GM23338 (cell line): ENCODE measurements at places on chromosomes 1 and 21. TPM values are rescaled to one million over a fixed set of nuclear protein-coding genes. Genes with fewer than 3 reads are reported as not detected.

GRCh38 chr1:45334308-45335245 is 5.4 kb upstream of the TOE1 start:
- H3K36me3 ChIP-seq = peaks cover 3% of the 10 kb centered on the region
- DNase-seq = peak; percentile 59
- 0 out of 2 replicates have a peak overlapping the region, but pooled peaks have one; percentile 66 for H3K27ac ChIP-seq
- no peaks in the 10 kb centered on the region for H3K27me3 ChIP-seq
- H3K4me1 ChIP-seq = peaks cover 12% of the 10 kb centered on the region; the same call in 1 of the 2 replicates

DNA sequence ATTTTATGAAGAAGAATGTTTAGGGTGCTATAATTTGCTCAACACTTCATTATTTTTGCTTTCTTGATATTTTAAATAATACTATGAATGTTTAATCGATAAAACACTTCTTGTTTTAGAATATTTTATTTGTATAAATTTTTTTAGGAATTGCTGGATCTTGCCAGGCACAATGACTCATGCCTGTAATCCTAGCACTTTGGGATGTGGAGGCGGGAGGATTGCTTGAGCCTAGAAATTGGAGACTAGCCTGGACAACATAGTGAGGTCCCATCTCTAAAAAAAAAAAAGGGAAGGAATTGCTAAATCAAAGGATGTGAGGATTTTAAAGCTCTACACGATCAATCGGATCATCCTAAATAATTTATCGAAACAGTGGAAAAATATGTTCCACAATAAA is 17.6 kb downstream of the RNF11 start:
- no peaks in the 10 kb centered on the region for H3K36me3 ChIP-seq
- H3K27me3 ChIP-seq = no peaks in the 10 kb centered on the region
- no peak overlapping the region for H3K27ac ChIP-seq
- H3K4me3 ChIP-seq = no peak overlapping the region
- no peak for DNase-seq

Gene ADAMTS1
- 14.1 and 15.4 TPM in 2 replicates for total RNA-seq

DNA sequence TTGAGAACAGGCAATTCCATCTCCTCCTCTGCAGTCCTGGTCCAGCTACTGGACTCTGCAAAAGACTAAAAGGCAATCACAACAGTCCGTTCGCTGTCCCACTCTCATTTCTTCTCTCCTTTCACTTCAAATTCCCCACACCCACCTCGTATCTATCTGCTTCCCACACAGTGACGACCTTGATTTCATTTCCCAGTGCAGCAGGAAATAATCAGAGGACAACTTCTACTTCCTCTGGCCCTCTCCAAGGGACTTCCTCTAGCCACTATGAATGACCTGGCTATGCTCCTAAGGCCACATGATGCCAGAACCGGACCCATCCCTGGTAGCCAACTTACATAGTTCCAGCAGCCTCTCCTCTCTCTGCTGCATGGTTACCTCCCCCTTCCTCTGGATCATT is 8.0 kb downstream of the NOL9 start:
- H3K4me3 ChIP-seq = no peak overlapping the region
- no peak for DNase-seq
- no peaks in the 10 kb centered on the region for H3K4me1 ChIP-seq
- no peaks in the 10 kb centered on the region for H3K27me3 ChIP-seq
- peaks cover 60% of the 10 kb centered on the region for H3K36me3 ChIP-seq

DNA sequence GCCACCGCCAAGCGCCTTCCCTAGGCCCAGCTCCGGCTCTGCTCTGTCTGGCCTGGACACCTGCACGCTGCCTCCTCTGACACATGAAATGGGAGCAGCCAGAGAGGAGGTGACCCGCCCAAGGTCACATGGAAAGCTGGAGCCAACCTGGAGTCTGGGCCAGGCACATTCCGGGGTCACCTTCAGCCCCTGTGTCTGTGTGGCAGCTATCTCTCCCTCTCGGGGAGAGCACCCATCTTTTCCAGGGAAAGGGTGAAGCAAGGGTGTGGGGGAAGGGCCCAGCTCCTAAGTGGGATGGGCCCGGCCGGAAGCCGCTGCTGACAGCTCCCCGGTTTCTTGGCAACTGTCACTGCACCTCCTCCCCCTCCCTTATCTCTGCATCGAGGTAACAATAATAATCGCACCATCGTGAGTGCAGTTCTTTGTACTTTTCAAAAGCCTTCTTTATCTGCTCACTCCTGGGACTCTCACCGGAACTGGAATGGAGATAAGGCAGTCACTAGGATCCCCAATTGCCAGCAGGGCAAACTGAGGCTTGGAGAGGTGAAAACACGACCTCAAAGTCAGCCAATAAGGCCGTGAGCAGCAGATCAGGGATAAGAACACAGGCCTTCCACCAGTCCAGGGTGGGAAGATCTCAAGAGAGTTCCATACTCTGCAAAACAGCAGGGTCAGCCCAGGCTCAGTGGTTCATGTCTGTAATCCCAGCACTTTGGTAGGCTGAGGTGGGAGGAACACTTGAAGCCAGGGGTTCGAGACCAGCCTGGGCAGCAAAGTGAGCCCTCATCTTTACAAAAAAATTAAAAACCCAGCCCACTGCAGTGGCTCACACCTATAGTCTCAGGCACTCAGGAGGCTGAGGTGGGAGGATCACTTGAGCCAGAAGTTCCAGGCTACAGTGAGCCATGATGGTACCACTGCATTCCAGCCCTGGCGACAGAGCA is 36.9 kb downstream of the RAP1GAP start:
- no peaks in the 10 kb centered on the region for H3K27me3 ChIP-seq
- no peak overlapping the region for H3K4me3 ChIP-seq
- no peak for DNase-seq
- H3K36me3 ChIP-seq = no peaks in the 10 kb centered on the region

Gene DNAJC28
- total RNA-seq = 2.5 and 5.0 TPM in 2 replicates

DNA sequence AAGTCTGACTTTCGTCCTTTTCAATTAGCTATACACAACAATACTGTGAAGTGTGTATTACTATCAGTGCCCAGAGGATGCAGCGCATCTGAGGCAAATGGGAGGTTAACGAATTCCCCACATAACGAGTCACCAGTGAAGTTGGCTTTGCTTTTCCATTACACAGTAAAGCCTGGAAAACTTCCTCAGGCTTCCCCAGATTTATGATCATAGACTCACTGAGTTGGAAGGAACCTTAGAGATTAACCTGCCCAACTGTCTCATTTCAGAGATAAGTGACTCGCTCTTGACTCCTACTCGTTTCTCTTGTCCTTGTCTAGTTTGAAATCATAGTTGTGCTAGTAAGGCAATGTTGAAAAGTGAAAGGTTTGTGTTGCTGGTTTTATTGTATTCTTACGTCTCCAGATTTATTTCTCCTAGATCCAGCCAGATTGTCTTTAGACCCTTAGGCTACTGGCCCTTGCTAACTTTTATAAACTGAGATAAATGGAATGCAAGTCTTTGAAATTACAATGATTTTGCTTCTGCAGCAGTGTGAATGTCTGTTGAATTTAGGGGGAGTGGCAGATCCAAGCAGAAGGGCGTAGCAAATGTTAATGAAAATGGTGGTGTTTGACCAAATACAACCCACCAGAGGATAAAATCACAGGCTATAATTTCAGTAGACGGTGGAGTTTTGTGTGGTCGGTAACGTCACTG is 17.3 kb downstream of the S1PR1 start:
- DNase-seq = no peak
- H3K4me3 ChIP-seq = no peak overlapping the region
- peak overlapping the region; percentile 18; the same call in 1 of the 2 replicates for H3K27ac ChIP-seq
- no peaks in the 10 kb centered on the region for H3K27me3 ChIP-seq
- H3K4me1 ChIP-seq = no peaks in the 10 kb centered on the region

GRCh38 chr1:61412601-61413000 is 312.3 kb downstream of the TM2D1 start:
- no peaks in the 10 kb centered on the region for H3K27me3 ChIP-seq
- H3K4me1 ChIP-seq = no peaks in the 10 kb centered on the region
- no peak for DNase-seq
- H3K36me3 ChIP-seq = no peaks in the 10 kb centered on the region

Gene FCGR2B
- not detected in 2 replicates for total RNA-seq

GRCh38 chr1:160996178-160996577 is 24.8 kb downstream of the F11R start:
- no peak for DNase-seq
- peaks cover 7% of the 10 kb centered on the region; the same call in 1 of the 2 replicates for H3K4me1 ChIP-seq
- peaks cover 29% of the 10 kb centered on the region for H3K36me3 ChIP-seq
- 0 out of 2 replicates have a peak overlapping the region, but pooled peaks have one; percentile 36 for H3K27ac ChIP-seq

Gene WASF2
- total RNA-seq = 37.2 and 40.9 TPM in 2 replicates

GRCh38 chr1:240847325-240847724 is 235.4 kb upstream of the GREM2 start:
- no peak overlapping the region for H3K4me3 ChIP-seq
- no peak for DNase-seq
- no peaks in the 10 kb centered on the region for H3K36me3 ChIP-seq
- no peak overlapping the region for H3K27ac ChIP-seq

Gene HUNK
- total RNA-seq = 5.1 and 14.8 TPM in 2 replicates

DNA sequence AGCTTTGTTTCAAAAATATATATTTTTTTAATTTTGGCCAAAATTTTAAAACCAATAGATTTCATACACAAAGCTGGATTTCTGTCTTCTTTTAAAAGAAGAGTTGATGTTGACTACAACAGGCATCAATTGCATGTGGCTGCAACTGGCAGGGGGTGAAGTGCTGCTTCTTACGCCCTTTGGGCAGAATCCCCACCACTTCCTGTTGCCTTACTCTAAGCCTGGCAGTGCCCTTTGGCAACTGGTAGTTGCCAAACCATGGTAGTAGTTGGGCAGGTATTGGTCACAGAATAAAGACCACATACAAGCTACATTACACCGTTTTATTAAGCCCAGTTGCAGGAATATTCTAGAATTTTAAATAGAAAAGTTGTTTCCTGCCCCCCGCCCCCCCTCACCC is 17.0 kb downstream of the LAMC2 start:
- H3K36me3 ChIP-seq = no peaks in the 10 kb centered on the region
- H3K27ac ChIP-seq = no peak overlapping the region
- H3K27me3 ChIP-seq = no peaks in the 10 kb centered on the region
- no peak for DNase-seq

Gene SPRR2A
- total RNA-seq = not detected in 2 replicates

Gene PROK1
- total RNA-seq = not detected in 2 replicates

DNA sequence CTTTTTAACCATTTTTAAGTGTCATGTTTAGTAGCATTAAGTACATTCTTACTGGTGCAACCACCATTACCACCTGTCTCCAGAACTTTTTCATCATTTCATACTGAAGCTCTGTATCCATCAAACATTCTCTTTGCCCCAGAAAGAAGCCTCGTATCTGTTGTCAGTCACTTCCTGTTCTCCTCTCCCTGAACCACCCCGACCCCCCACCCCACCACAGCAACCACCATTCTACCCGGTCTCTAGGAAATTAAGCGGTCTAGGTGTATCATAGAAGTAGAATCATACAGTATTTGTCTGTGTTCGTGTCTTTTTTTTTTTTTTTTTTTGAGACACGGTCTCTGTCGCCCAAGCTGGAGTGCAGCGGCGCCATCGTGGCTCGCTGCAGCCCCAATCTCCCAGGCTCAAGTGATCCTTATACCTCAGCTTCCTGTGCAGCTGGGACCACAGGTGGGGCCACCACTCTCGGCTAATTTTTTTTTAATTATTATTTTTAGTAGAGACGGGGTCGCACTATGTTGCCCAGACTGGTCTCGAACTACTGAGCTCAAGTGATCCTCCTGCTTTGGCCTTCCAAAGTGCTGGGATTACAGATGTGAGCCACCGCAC is 23.7 kb upstream of the EPHA8 start:
- no peak overlapping the region for H3K27ac ChIP-seq
- H3K36me3 ChIP-seq = no peaks in the 10 kb centered on the region
- H3K4me3 ChIP-seq = no peak overlapping the region

Gene PEX14
- 14.0 and 19.6 TPM in 2 replicates for total RNA-seq

DNA sequence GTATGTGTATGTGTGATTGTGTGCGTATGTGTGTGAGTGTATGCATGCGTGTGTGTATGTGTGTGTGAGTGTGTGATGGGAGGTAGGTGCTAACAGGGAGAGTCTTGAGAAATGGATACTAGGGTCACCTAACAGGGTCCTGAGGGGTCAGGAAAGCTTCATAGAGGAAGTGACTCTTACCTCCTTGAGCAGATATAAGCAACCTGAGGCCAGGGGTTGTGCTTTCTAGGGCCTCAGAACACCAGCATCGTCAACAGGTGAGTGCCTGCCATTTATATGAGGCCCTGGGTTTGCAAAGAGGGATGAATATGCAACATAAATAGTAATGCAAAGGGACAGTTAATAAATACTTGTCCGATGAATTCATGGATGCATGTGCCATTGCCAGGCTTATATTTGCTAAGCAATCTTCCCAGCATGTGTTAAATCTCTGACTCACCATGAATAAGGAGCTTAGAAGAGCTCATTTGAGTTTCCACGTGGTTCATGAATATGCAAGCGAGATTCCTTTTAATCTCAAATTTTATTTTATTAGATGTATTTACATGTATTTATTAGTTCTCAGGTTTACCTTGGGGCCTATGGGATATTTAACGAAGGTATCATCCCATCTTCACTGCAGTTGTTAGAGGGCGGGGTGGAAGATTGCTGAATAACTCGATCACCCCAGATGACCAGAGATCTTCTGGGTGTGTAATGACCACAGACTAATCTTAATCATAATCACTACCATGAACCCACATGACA is 438.3 kb downstream of the CAMTA1 start:
- H3K36me3 ChIP-seq = no peaks in the 10 kb centered on the region

Gene FAM163A
- total RNA-seq = 0.08 TPM in 1 of 2 replicates, not detected in the other

DNA sequence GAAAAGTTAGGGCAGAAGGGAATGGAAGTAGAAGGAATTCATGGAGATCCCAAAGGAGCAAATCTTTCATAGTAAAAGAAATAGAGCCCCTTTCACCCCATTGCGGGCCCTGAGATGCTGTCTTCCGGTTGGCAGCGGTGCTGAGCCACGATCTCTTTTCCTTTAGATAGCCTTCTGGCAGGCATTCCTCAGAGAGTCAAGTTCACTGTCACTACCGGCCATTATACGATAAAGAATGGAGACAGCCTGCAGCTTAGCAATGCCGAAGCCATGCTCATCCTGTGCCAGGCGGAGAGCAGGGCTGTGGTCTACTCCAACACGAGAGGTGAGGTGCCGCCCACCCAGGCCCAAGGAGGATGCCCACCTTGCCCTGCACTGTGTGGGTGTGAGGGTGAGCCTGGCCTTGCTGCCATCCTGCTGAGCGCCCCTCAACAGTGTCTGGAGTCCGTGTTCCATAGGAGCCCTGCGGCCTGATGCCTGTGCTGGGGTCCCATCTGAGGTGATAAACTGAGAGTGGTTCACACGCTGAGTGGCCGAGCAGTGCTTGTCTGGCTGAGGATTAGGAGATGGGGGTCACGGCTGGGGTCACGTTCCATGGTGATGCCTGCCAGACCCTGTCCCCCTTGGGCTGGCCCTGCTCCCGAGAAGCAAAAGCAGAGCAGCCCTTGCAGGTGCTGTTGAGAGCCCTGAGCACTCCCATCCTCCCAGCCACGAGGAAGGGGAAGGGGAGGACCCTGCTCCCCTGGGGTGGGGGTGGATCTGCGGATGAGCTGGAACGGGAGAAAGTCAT is 20.4 kb upstream of the PWP2 start:
- H3K27me3 ChIP-seq = no peaks in the 10 kb centered on the region
- no peak for DNase-seq
- H3K36me3 ChIP-seq = peaks cover 27% of the 10 kb centered on the region; the same call in 1 of the 2 replicates
- no peak overlapping the region for H3K4me3 ChIP-seq

Gene F13B
- total RNA-seq = not detected in 2 replicates

- H3K4me3 ChIP-seq = no peak overlapping the region
- no peaks in the 10 kb centered on the region for H3K4me1 ChIP-seq
- DNase-seq = peak; percentile 68
- no peak overlapping the region for H3K27ac ChIP-seq
These were observed 138.2 kb downstream of the COL24A1 start for GRCh38 chr1:86018283-86018923.
